Stimulated activated CD8-positive, alpha-beta memory T cell treated with anti-CD3 and anti-CD28 coated beads, Interleukin-7, amount 100 ng/mL, for 1 hour (primary cell): ENCODE measurements at places on chromosomes 2 and 18.
A peak's percentile ranks its signal among the peaks of the same experiment; 100 is the strongest.

DNA sequence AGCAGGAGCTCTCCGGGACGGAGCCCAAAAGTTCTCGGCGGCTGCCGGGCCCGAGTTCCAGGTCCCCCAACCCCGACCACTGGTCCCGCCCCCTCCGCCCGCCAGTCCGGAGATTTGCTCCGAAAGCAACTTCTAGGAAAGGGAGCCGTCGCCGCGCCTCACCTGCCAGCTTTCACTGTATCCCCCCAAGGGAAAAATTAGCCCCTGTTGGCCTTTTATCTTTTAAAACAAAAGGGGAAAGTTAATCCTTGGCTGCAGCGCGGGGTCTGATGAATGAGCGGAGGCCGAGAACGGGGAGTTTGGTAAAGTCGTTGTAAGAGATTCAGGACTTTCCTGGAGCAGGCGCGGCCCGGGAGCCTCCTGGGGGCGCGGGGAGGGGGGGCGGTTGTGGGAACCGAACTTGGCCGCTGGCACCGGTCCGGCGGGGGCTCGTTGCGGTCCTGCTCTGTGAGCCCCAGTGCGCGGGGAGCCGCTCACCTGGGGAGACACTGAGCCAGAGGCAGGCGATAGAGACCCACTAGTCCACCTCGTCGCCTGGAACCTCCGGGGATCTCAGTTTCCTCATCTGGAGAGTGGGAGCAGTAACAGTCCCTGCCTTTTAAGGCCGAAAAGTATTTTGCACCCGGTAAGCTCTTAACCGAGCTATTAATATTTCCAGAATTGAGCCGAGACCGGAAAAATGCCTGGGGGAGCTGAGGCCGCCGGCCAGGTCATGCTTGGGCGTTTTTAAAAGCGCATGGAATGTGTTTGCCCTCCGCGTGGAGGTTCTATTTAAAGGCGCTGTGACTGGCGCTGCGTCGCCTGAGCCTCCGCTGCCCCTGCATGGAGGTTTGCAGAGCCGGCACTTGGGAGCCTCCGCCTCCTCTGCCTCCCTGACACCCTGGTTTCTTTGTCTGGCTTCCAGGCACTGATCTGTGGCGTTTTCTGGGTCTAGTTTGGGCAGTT lies 1.1 kb downstream of the EFHD1 start:
- no peak for DNase-seq

- no peak for DNase-seq
These were observed 144.8 kb downstream of the SMAD7 start for GRCh38 chr18:48805826-48806535.

- no peak for DNase-seq
These were observed 2.8 kb upstream of the LBX2 start for GRCh38 chr2:74502147-74502719.

DNA sequence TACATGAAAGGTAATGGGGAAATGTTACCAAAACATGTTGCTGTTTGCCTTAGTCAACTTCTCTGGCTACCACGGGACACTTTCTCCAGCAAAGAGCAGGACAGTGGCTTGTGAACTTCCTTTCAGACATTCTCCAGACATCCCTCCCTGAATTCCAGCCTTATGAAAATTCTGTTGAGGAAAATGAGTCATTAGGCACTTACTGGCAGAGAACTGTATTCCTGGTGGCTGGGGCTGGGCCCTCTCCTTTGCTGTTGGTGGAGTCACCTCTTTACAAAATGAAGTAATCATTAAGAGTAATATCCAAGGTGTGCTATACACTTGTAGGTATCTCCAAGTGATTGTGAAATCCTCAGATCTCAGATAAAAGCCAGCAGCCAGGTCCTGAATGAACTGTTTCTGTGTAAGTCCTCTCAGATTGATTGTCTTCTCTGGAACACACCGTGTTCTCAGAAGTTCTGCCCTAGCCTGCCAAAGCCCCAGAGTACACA lies 1.3 kb upstream of the FAP start:
- no peak for DNase-seq

DNA sequence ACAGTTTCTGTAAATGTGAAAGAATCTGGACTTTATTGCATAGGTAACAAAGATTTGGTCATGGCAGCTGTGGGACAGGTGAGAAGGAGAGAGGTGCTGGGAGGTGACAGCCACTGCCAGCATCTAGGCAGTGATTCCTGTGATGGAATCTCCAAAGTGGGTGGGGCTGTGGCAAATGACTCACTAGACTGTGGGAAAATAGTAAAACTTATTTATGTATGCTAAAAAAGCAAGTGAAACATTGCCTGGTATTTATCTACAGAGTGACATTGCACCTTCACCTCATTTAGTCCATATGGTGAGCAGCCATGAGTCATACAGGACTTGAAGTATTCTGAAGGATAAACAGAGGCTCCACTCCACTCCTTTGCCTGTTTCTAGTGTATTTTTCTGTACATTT lies 145.3 kb upstream of the MEX3C start:
- DNase-seq, result no peak

- DNase-seq, result no peak
These were observed 69.4 kb downstream of the TWSG1 start for GRCh38 chr18:9403795-9404564.

DNA sequence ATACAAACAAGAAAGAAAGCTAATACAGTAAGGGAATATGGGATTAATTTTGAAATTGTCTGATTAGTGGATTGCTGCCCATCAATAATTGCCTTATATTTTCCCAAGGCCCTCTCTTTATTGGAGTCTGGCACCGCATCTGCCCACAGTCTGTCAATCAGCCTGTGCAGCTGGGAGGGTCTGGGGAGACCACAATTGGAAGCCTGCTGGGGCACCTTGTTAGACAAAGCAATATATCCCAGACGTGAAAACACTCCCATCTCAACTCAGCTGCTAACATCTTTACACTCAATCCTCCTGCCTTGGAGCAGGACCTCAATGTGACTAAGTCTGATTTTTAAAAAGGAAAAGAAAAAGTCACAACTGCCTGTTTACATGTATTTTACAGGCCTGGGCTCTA lies 258.6 kb downstream of the SRBD1 start:
- no peak for DNase-seq

DNA sequence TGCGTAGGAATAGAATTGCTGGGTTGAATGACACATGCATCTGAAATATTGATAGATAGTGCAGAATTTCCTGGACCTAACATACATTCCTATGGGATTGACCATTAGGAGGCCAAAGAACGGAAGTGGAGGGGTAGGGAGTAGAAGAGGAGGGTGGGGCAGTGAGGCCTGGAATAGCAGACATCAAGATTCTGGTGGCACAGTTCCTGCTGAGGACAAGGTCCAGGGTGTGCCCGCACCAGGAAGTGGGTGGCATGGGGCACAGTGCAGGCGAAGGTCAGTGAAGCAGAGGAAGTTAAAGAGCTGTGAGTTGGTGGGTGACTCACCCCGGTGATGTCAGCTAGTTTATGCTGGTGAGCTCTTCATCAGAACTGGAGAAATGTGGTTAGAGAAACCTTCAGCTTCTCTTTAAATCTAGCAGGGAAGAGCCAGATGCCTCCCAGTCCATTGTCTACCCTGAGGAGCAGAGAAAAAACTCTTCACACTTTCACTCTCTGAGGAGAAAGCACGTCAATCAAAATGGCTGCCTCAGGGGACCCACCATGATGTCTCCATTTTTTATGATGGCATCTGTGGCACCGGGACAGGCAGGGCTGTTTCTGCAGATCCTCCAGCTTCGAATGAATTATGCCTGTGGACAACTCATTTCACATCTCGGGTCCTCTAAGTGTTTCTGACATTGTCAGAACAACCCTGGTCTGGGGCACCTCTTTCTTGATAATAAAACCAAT lies 55.9 kb upstream of the CTLA4 start:
- peak; percentile 37 for DNase-seq

DNA sequence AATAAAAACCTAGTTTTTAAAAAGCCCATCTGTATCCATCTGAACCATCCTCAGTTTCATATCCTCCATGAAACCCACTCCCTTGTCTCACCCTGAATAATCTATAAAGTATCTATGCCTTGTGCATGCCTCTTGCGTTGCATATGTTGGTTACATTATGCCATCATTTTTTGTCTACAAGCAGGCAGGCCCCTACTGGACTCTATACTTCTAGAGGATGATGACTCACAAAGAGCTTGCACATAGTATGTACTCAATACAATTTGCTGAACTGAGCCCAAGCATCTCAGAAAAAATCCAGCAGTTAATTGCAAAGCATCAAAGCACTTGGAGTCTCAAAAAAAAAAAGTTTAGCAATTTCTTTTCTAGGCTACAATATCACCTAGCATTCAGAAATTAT lies 95.6 kb downstream of the DYM start:
- no peak for DNase-seq

GRCh38 chr2:232951891-232952290 lies 61.2 kb downstream of the NGEF start:
- no peak for DNase-seq

GRCh38 chr18:42446195-42446594 lies 491.2 kb downstream of the PIK3C3 start:
- no peak for DNase-seq

DNA sequence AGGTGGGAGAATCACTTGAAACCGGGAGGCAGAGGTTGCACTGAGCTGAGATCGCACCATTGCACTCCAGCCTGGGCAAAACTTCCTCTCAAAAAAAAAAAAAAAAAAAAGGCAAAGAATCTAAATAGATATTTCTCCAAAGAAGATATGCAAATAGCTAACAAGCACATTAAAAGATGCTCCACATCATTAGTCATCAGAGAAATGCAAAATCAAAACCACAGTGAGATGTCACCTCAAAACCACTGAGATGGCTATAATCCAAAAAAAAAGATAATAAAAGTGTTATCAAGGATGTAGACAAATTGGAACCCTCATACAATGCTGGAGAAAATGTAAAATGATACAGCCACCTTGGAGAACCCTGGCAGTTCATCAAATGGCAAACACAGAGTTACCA lies 8.4 kb downstream of the ST8SIA5 start:
- DNase-seq, result no peak

DNA sequence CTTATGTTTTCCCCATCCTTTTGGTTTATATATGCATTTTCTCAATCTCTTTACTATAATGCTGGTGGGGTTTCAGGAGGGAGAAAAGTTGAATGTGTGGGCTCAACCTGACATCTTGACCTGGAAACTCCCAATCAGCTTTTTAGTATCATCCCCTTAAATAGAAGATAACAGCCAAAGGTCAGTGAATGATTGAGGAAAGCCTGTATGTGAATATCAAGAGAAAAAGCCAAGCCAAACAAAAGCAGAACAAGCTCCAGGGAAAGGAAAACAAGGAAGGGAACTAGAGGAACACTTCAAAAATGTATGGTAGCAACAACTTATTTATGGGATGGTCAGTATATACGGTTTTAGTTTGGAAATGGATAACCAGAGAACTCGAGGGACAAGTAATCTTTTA lies 28.3 kb upstream of the ATOH8 start:
- no peak for DNase-seq

- no peak for DNase-seq
These were observed 19.3 kb downstream of the INPP5D start for GRCh38 chr2:233079473-233079877.

GRCh38 chr18:34299828-34300227 lies 75.1 kb upstream of the NOL4 start:
- no peak for DNase-seq

GRCh38 chr2:190896477-190896876 lies 15.9 kb downstream of the GLS start:
- DNase-seq, result no peak

DNA sequence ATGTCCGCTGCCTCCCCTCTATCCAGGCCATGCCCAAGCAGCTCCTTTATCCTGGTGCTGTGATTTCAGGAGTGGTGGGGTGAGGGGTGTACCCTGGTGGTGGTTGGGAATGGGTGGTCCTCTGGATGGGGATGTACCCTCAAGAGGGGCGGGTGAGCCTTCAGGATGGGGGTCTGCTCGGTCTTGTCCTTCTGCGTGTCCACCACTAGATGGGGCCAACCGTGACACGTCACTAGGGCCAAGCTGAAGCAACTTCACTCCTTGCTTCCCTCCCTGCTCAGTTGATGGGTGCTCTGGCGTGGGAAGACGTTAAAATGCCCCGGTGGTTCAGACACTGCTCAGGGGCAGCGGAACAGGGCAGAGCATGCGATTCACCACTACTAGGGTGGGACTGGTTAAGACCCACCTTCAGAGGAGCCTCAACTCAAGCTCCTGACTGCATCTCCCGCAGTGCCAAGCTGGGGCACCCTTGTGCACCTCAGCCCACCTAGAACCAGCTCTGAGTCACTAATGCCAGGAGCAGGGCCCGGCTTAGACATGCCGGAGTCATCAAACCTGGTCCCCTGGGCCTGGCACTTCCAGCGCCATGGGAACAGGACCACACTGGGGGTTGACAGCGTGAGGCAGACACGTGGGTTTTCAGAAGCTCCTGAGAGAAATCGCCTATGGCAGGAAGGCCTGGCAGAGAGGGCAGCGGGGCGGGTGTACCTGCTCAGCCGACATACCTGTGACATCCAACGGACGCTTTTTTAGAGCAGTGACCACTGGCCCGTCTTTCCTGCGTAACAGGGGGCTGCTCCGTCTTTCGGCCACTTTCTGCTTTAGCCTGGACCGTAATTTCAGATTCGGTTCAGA lies 256.7 kb downstream of the HDAC4 start:
- DNase-seq, result no peak

- DNase-seq, result no peak
These were observed 269.4 kb downstream of the LOXHD1 start for GRCh38 chr18:46387441-46388131.

- DNase-seq, result no peak
These were observed 23.9 kb upstream of the CEP68 start for GRCh38 chr2:65032019-65032975.

DNA sequence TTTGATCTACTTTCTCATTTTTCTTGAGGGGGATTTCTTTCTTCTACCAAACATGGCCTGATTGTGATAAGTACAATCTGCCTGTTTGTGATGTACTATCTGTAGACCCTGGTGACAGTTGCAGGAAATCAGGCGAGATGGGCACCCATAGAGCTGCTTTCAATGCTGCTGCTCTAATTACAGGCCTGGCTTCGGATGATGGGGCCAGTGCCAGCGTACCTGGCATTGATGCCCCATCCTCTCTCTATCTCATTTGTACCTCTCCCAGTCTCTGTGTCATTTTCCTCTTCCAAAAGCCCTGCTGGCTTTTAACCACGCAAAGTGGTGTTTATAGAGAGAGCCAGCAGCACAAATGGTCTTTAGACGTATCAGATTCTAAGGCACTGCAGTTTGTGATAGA lies 69.9 kb downstream of the KCTD18 start:
- DNase-seq, result no peak

DNA sequence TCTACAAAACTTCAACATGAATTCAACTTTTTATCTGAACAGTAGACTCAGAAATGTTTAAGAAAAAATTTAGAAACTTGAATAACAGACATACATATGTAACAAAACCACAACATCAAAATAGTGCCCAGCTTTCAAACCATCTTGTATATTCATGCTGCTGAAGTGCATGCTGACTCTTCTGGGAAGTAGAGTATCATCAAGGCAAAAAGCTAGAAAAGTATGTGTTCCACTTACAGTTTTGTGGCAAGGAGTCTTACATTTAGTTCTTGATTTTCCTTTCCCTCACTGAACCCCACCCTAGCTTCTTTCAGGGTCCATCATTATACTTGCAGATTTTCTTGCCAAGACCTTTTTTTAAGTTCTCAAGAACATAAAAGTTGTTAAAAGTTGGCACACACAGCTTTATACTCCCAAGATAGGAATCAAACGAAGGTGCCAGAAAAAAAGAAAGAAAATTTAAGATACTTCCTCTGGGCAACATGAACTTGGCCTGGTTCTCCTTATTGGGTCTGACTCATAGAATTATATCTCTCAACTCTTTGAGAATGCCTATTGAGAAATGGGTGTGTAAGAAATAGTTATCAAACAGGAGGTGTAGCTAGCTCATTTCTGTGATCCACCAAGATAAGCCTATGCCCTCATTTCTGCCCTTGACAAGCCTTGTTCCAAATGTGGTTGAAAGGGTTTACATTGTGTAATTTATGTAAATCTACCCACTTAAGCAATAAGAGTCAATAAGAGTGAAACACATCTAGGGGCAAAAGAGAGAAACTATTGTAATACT lies 667.6 kb upstream of the ACVR2A start:
- no peak for DNase-seq
